ENCODE measurements at places on chromosomes 1 and 21. TPM values are rescaled to one million over a fixed set of nuclear protein-coding genes. Genes with fewer than 3 reads are reported as not detected.

LRRC7 gene
- total RNA-seq = not detected

DNA sequence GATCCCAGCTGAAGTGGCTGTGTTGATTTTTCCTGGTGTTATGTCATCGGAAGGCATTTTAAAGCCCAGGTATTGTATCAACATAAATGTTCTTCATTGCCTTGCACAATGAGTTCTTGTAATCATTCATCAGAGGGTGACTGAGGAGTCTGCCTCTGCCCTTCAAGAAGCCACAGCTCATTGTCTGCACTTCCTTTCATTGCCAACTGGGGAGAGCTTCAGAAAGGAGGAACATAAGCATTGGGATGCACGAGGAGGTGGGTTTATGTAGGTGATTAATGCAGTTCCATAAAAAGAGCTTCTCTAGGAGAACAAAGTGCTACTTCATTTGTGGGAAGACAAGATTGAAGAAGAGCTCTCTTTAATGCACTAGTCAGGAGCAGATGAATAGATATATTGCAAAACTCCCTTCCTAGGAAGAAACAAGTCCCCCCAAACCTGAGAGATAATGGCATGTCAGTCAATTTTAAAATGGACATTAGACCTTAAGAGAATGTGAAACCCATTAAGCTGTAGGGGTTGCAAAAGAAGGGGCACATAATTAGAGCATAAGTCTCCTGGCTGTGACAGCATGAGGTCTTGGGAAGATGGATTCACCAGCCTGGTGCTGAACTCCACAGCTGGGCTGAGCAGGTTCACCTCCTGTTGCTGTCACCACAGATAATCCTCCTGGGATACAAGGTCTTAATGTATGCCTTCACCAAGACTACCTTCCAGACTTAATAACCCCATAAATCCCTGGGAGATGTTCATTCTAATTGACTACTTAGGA, 124.6 kb downstream of the BACH1 start:
- DNase-seq = no peak

DNA sequence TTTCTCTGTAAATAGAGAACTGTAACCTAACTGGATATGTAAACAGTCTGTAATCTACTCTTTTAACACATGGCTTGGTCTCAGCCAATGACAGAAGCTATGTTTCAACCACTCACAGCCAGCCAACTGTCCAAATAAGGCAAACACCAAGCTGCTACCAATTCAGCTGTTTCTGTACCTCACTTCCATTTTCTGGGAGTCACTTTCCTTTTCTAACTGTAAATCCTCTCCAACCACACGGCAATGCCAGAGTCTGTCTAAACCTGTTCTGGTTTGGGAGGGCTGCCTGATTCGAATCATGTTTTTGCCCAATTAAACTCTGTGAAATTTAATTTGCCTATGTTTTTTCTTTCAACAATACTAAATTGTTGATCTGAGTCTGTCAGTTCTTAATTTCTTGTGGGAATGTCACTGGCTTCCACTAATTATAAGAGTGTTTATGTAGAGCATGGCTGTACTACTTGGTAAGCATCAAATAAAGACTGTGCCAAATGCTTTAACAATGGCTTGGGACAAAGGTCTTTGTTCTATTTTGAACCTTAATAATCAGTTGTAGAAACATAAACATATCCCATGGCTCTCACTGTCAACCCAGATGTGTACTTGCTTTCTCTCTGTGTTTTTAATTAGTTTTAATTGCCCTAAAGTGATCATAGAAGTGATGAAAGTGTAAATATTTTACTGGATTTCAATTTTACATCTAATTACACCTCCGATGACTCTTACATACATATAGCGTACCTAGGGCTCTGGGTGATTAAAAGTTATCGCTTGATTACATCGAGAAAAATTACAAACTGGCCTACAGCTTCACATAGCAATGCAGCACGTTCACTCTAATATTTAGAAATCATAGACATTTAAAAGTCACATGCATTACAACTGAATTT, 1144.6 kb upstream of the TMPRSS15 start:
- DNase-seq = no peak

- DNase-seq = no peak
These were observed 19.1 kb downstream of the DIP2A start for GRCh38 chr21:46477765-46478164.

DNA sequence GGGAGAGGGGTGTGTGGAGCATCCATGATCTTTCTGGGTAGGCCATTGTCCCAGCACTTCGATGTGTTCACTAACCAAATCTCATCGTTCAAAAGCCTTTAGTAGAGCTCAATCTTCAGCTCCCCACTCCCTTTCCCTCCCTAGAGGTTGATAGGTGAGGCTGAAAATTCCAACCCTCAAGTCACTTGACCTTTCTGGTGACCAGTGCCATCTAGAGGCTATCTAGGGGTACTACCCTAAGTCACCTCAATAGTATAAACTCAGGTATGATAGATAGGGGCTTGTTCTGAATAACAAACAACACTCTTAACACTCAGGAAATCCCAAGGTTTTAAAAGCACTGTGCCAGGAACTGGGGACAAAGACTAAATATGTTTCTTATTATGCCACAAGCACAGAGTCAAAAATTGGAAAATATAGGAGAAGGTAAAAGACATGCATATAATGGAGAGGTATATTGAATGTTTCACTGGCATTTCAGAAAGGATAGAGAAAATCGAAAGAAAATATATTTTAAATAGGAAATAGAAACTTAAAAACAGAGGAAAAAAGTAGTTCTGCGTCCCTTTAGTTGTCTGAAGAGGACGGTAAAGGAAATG, 42.9 kb upstream of the CD53 start:
- DNase-seq = no peak

DNA sequence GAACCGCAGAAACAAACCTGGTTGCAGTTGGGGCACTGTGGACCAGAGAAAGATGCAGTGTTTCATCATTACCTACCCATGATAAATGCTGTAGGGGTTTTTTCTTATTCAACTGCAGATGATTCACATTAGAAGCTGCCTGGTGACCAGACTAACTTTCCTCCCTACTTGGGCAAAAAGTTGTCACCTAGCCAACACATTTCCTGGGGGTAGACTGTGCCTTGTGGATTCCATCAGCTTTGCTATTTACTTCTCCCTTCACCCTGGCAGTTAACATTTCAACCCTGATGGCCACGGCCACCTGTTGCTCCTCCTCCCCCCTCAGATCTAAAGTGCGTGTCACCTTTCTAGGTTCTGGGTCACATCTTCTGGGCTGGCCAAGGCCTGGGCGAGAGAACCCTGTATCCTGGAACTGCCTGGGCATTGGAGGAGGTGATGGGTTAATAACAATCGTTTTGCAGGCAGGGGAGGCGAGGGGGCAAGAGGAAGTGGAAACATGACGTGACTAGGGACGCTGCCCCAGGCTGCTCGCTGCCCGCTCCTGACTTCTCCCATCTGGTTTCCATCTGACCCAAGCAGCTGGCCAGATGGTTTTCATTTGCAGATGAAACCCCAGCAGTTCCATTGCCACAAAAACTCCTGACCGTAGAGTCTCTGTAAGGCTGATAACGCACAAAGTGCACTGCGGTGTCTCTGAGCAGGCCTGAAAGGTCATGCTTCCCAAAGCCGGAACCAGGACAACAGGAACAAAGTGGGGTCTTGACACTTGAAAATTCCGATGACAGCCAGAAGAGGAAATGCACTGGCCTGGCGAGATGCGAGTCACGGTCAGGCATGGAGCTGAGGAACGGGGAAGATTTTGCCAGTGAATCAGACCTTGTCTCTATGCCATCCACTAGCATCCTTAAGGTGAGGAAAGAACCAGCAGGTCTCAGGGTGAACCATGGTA, 36.6 kb downstream of the CAPZB start:
- no peak for DNase-seq

GRCh38 chr1:160432371-160432786, 32.0 kb downstream of the VANGL2 start:
- DNase-seq = no peak

KPRP gene
- not detected for total RNA-seq

DNA sequence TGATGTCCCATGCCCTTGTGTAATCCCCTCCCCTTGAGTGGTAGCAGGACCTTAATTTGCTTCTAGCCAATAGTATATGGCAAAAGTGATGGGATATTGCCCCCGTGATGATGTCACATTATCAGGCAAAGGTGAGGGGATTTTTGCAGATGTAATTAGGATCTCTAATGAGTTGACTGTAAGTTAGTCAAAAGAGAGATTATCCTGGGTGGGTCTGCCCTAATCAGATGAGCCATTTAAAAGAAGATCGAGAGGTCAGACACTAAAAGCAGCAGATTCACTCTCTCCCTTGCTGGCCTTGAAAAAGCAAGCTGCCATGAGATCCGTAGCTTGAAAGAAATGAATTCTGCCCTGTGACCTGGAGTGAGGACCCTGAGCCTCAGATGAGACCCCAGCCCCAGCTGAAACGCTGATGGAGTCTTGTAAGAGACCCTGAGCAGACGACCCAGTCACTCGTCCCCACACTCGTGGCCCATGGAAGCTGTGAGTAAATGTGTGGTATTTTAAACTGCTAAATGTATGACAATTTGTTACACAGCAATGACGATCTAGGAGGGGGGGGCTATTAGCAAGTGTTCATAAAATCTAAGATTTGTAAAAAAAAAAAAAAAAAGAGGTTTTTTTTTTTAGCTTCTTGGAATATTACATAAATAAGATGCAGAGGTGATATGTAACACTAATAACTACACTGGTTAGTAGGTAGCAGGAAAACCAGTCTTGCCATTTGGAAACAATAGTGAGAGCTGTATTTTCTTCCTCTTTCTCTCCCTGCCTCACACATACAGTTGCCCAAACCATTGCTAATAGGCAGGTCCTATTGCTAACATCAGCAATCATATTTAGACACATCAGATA, 50.3 kb upstream of the TARBP1 start:
- DNase-seq = no peak

CFHR2 gene
- not detected for total RNA-seq

HUNK gene
- 0.23 TPM for total RNA-seq

ASTN1 gene
- not detected for total RNA-seq

DNA sequence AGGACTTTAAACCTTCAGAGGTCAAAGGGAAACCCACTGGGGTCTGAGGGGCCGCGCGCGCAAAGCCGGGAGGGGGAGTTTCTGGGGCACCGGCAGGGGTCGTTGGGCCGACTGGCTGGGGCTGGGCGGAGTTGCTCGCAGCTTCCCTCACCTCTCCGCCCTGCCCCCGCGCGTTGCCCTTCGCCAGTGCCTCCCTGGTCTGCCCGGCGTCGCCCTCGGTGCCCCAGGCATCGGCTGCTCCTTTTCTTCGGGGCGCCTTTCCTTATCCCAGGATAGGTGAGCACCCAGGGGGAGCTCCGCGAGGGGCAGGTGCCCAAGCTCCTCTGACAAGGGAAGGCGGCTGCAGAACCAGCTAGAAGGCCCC, 390 bp upstream of the NGF start:
- no peak for DNase-seq

OR14K1 gene
- not detected for total RNA-seq

GRCh38 chr1:38274974-38275373, 228.4 kb upstream of the POU3F1 start:
- no peak for DNase-seq

DNA sequence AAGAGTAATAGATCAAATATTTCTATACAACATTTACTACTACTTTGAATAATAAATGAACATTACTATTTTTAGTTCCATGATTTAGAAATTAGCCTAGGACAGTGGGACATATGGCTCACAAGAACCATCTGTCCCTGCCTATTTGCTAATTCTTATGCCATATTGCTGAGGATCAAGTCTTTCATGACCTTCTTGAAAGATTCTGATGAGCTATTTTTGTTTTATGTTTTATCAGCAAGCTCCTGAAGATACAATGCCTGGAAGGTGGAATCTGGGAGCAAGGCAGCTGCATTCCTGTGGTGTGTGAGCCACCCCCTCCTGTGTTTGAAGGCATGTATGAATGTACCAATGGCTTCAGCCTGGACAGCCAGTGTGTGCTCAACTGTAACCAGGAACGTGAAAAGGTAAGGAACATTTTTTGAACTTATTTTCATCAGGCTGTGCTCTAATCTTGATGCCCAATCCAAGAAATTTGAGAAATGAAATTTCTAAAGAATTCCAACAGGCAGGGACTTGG, 326.7 kb downstream of the PAPPA2 start:
- DNase-seq = no peak

SAMD13 gene
- not detected for total RNA-seq

GRCh38 chr1:6016191-6016865, 24.1 kb upstream of the NPHP4 start:
- no peak for DNase-seq

PLA2G4A gene
- total RNA-seq = 0.09 TPM

BCAN gene
- not detected for total RNA-seq

GRCh38 chr1:225580238-225581099, 72.5 kb downstream of the ENAH start:
- no peak for DNase-seq

CCDC18 gene
- 22.6 TPM for total RNA-seq

DNA sequence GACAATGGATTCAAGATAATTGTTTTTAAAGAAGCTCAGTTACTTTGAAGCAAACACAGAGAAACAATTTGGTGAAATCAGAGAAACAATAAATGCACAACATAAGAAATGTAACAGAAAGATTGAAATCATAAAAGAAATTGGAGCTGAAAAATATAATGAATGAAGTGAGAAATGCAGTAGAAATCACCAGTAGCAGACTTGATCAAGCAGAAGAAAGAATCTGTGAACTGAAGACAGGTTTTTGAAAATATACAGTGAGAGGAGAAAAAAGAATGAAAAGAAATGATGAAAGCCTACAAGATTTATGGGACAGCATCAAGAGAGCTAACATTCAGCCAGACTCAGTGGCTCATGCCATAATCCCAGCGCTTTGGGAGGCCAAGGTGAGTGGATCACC, 4.2 kb upstream of the SELP start:
- no peak for DNase-seq

- no peak for DNase-seq
These were observed 344.7 kb upstream of the PTBP2 start for GRCh38 chr1:96376846-96377245.

PTPN22 gene
- 54.4 TPM for total RNA-seq

Data from activated naive CD4-positive, alpha-beta T cell treated with anti-CD3 and anti-CD28 coated beads, Interleukin-2, amount 50 U/mL, for 72 hours (primary cell).